NCI-H1105 (cell line): ENCODE measurements at places on chromosomes 1 and 21.

- no peak for DNase-seq
These were observed 56.3 kb downstream of the KCNAB2 start for GRCh38 chr1:6101826-6102531.

DNA sequence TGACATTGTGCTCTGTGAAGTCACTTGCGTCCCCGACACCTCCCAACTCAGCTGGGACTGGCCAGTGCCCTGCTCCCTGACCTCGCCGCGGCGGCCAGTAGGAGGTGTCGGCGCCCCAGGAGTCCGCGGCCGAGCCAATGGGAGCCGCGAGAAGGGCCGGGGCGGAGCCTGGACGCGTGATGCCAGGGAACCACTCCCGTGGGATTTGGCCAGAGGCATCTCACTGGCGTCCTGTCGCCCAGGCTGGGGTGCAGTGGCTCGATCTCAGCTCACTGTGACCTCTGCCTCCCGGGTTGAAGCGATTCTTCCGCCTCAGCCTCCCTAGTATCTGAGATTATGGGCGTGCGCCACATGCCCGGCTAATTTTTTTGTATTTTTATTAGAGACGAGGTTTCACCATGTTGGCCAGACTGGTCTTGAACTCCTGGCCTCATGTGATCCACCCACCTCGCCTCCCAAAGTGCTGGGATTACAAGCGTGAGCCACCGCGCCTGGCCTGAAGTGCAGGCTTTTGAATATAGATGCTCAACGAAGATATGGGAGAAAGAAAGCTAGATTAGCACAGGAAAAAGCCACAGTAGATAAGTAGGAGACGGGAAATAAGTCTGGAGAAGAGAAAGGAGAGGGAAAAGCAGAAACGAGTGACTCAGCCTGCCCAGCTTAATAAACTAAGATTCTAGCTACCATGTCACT is 38.0 kb downstream of the ZBTB8OS start:
- DNase-seq, result peak; percentile 88

- no peak for DNase-seq
These were observed 28.4 kb downstream of the DISP3 start for GRCh38 chr1:11507309-11507708.

GRCh38 chr1:111463029-111463683 is 10.6 kb upstream of the C1orf162 start:
- DNase-seq, result no peak
